ENCODE measurements at places on chromosomes 1 and 21. TPM values are rescaled to one million over a fixed set of nuclear protein-coding genes. Genes with fewer than 3 reads are reported as not detected.

DNA sequence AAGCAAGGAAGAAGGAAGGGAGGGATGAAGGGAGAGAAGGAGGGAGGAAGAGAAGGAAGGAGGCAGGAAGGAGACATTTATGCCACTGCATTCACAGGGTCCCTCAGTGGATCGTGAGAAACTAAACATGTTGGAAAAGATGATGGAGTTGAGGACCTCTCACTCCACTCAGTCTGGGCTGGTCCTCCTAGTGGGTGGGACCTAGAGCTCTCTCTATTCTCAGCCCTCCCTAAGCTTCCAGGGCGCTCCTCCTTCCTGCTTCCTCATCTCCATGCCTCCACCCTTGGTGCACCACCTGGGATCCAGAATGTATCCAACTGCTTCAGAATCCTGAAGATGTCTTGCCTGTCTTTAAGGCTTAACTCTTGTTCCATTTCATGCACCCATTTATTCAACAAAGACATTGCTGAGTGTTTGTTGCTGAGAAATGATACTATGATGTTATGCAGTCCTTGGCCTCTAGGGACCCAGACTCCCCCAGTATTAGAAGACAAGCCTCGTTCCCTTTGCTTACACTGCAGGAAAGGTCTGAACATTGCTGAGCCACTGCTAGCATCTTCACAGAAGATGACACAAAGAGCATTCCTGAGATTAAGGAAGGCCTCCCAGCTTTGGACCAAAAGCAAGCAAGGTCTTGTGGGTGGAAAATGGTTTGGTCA, 88.5 kb downstream of the BEND5 start:
- DNase-seq, result no peak

DNA sequence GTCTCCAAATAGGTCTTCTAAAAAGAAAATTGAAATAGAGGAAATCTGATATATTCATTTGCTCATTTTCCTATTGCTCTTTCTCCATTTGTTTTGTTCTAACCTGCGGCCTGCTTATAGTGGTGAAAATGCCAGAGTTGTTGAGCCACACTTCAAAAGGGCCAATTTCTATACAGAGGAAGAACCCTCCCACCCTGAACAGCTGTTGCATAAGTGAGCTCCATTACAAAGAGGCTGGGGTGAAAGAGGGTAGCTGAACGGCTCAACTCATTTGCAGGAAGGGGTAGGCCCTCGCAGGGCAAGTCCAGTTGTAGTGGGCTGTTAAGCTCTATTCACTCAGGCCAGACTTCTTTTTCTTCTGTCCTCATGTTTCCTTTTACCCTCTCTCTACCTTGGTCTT, 8.8 kb downstream of the ADCY10 start:
- no peak for DNase-seq

DNA sequence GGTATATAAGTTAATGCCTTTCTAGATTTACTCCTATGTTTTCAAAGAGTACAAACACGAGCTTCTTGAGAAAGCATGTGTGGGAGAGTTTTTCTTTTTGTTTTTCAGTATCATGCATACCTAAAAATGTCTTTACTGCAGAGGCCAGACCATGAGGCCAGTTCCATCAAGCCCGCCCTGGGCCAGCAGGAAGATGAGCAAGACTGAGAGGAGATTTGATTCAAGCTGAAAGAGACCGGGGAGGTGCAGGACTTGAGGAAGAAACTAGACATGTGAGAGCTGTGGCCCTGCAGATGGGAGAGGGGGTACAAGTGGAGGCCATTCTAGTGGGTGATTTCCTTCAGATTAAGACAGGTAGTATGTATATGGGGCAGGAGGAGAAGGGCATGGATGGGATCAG, 33.4 kb upstream of the NTPCR start:
- DNase-seq, result no peak

GNG12 gene
- 77.1 TPM for total RNA-seq

DEPDC1 gene
- total RNA-seq, result 24.1 TPM

Data from colonic mucosa (tissue), 4 donors.